NCI-H2171 (cell line): ENCODE measurements at places on chromosomes 2 and 18.

DNA sequence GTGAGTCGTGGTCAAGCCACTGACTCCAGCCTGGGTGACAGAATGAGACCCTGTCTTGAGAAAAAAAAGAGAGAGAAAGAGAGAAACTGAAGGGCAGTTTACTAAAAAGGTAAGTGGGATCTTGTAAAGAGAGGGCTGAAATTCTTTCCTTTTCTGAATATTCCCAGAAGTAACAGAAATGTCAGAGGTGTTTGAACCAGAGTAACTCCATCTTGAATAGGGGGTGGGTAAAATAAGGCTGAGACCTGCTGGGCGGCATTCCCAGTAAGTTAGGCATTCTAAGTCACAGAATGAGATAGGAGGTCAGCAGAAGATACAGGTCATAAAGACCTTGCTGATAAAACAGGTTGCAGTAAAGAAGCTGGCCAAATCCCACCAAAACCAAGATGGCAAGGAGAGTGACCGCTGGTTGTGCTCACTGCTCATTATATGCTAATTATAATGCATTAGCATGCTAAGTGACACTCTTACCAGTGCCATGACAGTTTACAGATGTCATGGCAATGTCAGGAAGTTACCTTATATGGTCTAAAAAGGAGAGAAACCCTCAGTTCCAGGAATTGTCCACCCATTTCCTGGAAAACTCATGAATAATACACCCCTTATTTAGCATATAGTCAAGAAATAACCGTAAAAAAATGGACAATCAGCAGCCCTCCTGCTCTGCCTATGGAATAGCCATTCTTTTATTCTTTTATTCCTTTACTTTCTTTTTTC is 1334.3 kb upstream of the ZEB2 start:
- DNase-seq, result no peak

GRCh38 chr18:49025426-49025766 is 74.6 kb upstream of the SMAD7 start:
- no peak for DNase-seq

DNA sequence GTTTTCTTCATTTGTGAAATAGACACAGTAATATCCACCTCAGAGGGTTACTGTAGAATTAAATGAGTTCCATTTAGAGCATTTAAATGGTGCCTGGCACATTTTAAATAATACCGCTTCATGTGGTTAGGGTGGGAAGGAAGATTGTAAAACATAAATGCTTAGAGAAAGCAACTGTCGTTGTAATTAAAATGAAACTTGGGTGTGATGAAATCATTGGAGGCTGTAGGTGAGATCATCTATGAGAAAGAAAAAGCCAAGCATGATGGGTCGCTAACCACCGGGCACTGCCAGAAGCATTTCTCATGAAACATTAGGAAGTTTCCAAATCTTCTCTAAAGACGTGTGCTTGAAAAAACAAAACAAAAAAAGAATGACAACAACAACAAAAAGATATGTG is 8.2 kb upstream of the SLC39A10 start:
- no peak for DNase-seq

DNA sequence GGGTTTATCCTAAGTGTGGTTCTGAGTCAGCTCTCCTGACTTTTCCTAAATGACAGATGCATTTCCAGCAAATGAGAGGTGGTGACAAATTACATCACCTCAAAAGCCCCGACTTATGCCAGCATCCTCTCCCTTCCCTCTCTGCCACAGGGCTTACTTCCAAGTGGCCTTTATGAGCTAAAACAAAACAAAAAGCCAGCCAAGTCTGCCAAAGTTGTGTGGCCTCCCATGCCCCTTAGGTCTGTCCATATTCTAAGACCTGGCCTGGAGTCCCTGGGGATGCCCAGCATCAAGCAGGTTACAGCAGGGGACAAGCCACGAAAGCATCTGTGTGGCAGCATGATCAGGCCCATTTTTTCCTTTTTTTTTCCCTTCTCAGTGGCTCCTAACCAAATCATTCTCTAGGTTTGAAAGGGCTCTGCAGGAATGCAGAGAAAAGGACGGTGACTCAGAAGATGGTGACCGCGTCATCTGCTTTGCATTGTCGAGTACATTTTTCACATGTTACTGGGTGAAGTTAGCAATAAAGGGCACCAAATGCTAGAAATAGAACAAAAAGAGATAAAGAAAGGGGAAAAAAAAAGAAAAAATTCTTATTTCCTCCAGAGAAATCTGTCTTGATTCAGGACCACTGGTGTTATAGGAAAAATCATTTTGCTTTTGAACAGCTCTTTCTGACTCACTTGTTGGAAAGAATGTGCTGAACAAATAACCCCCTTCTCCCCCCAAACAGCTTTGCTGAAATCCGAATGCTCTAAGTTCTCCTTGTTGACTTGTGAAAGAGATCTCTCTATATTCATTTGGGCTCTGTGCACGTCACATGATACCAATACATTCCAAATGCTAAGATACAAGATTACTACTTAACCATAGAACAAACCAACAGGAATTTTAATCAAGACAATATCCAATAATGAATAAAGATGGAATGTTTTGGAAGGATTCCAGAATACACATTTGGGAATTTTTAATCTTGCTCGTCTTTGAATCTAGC is 178.7 kb downstream of the EN1 start:
- DNase-seq, result no peak

GRCh38 chr2:190972213-190972612 is 41.8 kb downstream of the STAT1 start:
- DNase-seq, result no peak

- no peak for DNase-seq
These were observed 151.2 kb upstream of the MMADHC start for GRCh38 chr2:149738767-149739166.

DNA sequence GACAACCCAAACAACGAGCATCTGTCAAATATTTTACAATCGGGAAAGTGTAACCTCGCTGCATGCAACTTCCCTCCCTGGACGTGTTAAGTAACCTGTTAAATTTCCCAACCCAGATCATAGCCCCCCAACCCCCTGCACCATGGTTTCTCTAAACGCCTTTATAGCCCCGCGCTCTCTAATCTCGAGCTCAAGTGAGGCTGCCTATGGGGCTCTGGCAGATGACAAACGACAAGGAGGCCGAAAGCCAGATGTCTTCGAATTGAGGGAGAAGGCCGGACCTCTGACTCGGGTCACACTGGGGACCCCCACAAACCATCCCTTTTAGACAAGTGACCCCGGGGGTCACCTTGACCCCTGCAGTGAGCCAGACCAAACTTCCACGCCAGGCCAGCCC is 526 bp downstream of the COX7A2L start:
- no peak for DNase-seq

DNA sequence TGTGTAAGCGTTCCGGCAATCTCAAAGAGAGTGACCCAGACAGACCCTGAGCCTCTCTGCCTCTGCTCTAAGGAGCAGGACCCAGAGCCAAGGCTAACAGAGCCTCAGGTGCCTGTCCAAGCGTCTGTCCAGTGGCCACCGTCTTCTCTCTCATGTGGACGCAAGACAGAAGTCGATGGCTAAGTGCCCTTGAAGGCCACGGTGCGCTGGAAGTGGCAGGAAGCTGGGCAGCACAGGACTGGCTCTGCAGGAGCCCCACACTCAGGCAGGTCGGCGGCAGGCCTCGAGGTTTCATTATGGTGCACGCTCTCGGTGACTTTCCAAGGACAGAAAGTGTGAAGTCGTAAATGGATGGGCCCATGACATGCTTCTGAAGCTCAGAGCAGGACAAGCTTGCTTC is 49.1 kb downstream of the HDAC4 start:
- DNase-seq, result no peak

GRCh38 chr2:222891890-222892289 is 31.1 kb downstream of the ACSL3 start:
- DNase-seq, result no peak

DNA sequence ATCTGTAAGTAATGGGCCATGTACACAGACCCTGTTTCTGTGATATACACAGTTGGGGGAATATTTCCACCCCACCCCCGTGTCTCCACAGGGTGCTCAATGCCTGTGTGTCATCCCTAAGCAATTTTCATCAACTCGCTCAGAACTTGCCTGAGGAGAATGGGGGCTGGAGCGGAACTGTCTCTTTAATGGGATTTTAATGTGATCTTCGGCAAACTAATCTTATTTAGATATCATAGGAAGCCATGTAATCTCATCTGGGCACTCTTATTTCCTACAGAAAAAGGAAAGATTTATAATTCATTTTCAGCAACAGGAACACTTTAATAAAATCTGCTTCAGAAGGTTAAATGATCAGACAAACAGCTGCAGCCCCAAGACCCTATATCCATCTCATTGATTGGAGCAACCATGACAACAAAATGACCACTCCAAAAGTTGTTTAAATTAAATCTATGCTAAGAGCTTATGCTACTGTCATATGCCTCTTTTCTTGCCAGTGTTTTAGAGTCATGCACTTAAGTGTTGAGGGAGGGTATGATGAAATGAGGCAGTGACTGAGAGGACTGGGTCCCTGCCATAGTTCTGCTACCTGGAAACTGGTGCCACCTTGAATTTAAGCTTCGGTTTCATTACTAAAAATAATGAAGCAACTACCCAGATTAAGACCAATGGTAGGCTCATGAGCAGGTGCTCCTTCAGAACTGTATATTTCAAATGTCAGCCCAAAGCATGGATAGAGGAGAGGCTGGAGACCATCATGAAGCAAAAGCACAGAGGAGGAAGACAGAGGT is 183.1 kb upstream of the DDX18 start:
- no peak for DNase-seq
